Mesendoderm (in vitro differentiated cells): ENCODE measurements at places on chromosomes 5 and 9.

- no peak for DNase-seq
Measured at GRCh38 chr5:67364381-67364970, 167.9 kb upstream of the CD180 start.

DNA sequence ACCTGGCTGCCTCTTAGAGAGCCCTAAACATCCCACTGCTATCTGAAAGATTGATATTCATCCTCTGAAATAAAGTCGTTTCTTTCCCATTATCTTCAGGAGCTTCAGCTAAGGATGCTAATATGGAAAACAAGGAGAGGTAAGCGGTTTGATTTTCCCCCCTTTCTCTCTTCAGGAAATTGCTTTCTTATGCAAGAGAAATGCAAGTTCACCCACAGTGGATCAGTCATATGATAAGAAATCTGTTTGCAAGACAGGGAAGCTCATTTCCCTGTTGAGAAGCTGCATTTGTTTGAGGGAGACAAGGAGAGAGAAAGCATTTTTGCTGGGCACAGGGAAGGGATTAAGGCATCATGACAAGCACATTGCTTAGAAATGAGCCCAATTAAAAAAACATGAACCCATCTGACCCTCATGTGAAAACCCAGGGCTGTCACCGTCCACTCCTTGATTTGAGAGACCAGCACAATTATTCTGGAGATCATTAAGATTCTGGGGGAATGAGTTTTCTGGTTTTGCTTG is 53.7 kb upstream of the BOD1 start:
- no peak for DNase-seq

- no peak for DNase-seq
Measured at GRCh38 chr5:149543361-149544027, 7.7 kb downstream of the CSNK1A1 start.

DNA sequence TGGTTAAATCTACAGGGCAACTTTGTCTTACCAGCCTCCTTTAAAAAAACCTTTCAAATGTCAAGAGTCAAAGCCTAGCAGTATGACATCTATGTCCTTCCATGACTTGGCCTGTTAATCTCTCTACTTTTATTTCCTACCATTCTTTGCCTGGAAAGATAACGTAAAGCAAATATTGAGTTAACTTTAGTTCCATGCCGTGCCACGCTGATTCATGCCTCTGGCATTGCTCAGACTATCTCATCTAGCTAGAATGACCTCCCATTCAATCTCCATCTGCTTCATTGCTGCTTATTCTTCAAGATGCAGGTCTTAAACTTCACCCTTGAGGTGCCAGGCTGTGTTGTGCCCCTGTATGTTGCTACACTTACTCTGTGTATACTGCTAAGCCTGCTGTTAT is 729.8 kb downstream of the EFNA5 start:
- no peak for DNase-seq

GRCh38 chr5:101278011-101278687 is 375.1 kb upstream of the ST8SIA4 start:
- DNase-seq = peak; percentile 0

DNA sequence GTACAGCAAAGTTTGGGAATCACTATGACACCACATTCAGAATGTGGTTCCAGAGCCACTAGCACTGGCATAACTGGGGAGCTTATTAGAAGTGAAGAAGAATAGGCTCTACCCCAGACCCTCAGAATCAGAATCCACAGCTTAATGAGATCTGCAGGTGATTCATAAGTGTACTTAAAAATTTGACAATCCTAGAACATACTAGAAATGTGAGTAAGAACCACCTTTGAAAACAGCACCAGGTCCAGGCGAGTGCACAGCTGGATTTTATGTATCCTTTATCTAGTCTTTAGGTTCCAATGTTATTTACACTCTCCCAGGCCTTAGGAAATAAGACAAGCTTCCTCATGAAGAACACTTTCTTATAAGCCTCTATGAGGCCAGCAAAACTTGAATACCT is 149.0 kb downstream of the NFIB start:
- DNase-seq = no peak

DNA sequence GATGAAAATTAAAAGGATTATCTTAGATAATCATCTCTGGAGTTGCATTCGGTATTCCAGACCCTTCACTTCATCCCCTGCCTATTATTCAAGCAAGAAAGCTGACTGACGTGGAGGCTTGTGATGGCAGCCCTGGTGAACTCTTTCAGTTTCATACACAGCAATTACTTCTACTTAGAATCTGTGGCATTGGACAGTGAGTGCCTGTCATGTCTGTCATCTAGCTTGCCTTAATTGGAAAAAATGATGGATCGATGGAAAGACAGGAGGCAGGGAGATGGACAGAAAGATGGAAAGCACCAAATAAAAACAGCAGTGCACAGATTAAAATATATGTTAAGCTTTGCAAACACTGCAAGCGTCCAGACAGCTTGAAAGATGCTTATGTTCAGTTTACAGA is 1371.0 kb upstream of the CDH6 start:
- no peak for DNase-seq

GRCh38 chr5:150516011-150516410 is 8.1 kb downstream of the NDST1 start:
- DNase-seq = peak; percentile 86

DNA sequence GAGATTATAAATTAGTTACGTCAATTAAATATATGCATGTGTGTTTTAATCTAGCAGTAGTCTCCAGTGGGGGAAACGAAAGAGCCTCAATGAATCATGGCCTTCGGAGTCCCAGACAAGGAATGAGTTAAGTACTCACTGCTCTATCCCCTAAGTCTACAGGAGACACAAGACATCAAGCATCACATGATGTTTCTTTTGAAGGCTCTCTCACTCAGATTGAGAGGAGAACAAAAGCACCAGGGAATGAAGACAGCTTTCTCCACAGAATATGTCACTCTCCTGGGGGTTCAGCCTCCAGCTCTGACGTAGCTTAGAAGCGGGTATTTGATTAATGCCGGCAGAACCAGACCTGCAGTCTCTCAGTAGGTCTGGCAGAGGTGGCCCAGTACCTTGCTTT is 381.4 kb downstream of the ACTL7B start:
- DNase-seq = no peak

DNA sequence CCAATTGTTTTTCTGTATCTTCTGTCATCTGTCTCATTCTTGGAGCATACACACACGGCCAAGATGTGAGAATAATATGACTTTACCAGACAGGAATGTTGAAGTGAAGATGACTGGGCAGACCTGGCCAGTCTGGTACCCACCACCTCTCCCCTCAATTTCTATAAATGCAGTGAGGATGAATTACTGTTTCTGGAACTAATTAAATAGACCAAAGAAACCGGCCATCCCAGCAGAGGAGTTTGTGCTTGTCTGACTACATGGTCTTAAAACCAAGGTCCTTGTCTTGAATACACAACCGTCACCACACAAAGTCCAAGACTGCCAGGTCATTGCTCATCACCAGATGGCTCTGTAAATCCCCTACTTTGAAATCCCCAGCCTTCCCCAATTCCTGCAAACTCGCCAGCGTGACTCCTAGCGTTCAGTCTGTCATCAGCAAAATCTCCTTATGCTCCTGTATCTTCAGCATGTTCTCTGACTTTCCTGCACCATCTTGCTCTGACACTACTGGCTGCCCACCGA is 147.2 kb downstream of the PDE4D start:
- no peak for DNase-seq

- no peak for DNase-seq
Measured at GRCh38 chr5:147836439-147836838, 5.0 kb upstream of the SPINK1 start.

DNA sequence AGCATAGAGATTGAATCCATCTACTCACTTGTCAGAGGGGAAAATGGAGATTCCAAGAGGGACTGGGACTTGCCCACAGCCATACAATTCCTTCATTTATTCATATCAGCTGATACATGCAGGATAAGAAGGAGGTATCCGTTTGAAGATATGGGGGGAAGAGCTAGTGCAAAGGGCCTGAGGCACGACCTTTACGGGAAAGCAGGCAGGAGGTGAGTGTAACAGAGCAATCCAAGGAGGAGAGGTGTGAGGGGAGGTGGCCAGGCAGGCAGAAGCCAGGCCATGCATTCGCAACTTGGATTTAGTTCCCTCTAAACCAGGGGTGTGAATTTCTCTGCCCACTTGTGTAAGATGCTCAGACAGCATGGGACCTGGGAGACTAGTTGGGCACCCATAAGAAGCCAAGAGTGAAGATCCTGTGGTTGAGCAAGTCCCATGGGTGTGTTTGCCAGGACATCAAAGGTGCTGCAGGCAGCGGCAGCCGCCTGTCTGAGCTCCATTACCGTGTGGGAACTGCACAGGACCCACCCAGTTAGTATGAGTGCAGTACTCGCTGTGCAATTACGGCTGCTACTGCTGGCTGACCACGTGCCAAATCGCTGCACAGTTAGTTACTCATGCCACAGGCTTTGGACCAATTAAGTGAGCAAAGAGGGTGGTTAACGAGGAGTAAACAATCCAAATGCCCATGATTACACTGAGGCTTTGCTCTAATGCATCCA is 31.4 kb upstream of the FAT2 start:
- DNase-seq = no peak
